ENCODE measurements at places on chromosomes 3 and 15.
A peak's percentile ranks its signal among the peaks of the same experiment; 100 is the strongest.

GRCh38 chr3:108661699-108662098, 72.2 kb downstream of the DZIP3 start:
- peak; percentile 14 for DNase-seq
- H3K27ac ChIP-seq: no peak overlapping the region
- no peak overlapping the region for H3K4me3 ChIP-seq

- H3K36me3 ChIP-seq: peaks cover 3% of the 10 kb centered on the region
- DNase-seq: no peak
- no peak overlapping the region for H3K27ac ChIP-seq
- H3K4me1 ChIP-seq: peaks cover 19% of the 10 kb centered on the region
Observed at GRCh38 chr15:73599934-73600333, 33.3 kb downstream of the NPTN start.

- H3K4me3 ChIP-seq: no peak overlapping the region
- DNase-seq: no peak
- no peak overlapping the region for H3K27ac ChIP-seq
- H3K4me1 ChIP-seq: no peaks in the 10 kb centered on the region
Observed at GRCh38 chr15:100770661-100771584, 108.7 kb upstream of the ALDH1A3 start.

- peaks cover 19% of the 10 kb centered on the region for H3K4me1 ChIP-seq
- peak; percentile 84 for DNase-seq
- H3K27me3 ChIP-seq: no peaks in the 10 kb centered on the region
- no peak overlapping the region for H3K27ac ChIP-seq
- peaks cover 34% of the 10 kb centered on the region for H3K36me3 ChIP-seq
Observed at GRCh38 chr3:36893137-36893557, 51.7 kb downstream of the TRANK1 start.

DNA sequence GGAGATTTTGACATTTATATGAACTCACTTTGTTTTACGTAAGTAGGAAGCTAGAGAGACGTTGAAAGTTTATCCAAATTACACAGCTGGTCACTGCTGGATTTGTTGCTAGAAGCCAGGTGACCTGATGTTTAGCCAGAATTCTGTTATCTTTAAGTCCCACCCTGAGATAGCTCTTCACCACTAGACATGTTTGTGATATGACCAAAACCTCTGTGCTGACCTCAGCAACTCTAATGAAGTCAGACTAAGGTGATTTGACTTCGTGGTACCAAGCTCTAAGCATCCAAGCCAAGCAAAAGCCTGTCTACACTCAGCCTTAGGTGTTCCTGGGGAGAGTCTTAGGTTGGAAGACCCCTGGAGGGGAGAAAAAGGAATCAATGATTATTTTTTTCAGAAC, 102.4 kb downstream of the ARRDC4 start:
- H3K4me1 ChIP-seq: peaks cover 28% of the 10 kb centered on the region
- H3K27ac ChIP-seq: no peak overlapping the region
- peak; percentile 5 for DNase-seq
- no peaks in the 10 kb centered on the region for H3K27me3 ChIP-seq
- no peak overlapping the region for H3K4me3 ChIP-seq

Measured in common myeloid progenitor, CD34-positive (primary cell).